ENCODE measurements at places on chromosomes 11 and 22.

GRCh38 chr22:22038178-22038880 lies 55.7 kb upstream of the TOP3B start:
- DNase-seq: no peak
- no peak overlapping the region for H3K4me3 ChIP-seq
- H3K27ac ChIP-seq: no peak overlapping the region
- H3K36me3 ChIP-seq: no peaks in the 10 kb centered on the region
- H3K4me1 ChIP-seq: no peaks in the 10 kb centered on the region

- no peak overlapping the region for H3K27ac ChIP-seq
- H3K4me1 ChIP-seq: no peaks in the 10 kb centered on the region
- H3K4me3 ChIP-seq: no peak overlapping the region
- DNase-seq: no peak
- no peaks in the 10 kb centered on the region for H3K27me3 ChIP-seq
Measured at GRCh38 chr11:129390303-129390821, 14.7 kb downstream of the BARX2 start.

DNA sequence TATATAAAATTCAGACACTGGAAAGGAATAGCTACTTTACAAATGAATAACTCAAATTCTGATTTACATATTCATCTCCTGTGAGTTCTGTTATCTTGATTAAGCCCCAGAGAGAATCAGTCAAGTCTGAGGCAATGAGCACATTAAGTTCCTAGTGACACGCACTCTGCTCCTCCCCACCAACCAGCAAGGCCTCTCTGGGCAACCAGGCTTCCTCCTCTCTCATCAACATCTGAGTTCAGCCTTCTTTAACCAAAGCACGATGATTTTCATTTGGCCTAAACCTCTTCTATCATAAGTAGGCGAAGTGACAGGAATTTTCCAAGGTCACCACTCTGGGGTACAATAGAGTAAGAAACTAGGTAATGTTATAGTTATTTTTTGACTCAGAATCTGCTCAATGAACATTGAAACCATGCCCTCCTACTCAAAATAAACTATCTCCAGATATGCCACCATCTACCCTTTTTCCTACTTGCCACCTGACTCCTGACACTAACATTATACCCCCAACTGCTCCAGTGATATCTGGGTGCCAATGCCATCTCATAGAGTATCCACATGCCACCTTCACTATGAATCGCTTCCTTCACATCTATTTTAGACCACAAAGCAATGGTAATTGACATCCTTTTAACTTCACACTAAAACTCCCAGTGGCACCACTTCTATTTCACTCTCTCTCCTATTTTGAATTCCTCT lies 114.8 kb downstream of the FAM76B start:
- no peak overlapping the region for H3K27ac ChIP-seq
- no peaks in the 10 kb centered on the region for H3K27me3 ChIP-seq
- no peak overlapping the region for H3K4me3 ChIP-seq
- H3K36me3 ChIP-seq: no peaks in the 10 kb centered on the region

DNA sequence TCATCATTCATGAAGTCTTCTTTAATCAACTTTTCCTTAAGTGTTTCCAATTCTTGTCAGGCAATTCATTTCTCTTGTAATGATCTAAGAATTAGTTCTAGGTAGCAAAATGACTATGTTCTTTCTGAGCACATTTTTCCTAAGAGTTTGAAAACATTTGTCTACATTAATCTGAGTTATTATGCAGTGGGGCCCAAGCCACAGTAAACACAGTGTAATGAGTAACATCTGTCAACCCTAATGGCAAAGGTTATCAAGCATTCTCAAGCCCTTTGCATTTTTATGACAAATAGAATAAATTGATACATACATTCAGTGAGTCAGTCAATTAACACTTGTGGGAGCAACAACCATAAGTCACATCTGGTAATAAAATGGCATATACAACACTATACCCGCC lies 106.7 kb upstream of the ZC3H12C start:
- H3K27me3 ChIP-seq: no peaks in the 10 kb centered on the region
- no peaks in the 10 kb centered on the region for H3K4me1 ChIP-seq
- no peaks in the 10 kb centered on the region for H3K36me3 ChIP-seq
- no peak overlapping the region for H3K27ac ChIP-seq
- no peak for DNase-seq

DNA sequence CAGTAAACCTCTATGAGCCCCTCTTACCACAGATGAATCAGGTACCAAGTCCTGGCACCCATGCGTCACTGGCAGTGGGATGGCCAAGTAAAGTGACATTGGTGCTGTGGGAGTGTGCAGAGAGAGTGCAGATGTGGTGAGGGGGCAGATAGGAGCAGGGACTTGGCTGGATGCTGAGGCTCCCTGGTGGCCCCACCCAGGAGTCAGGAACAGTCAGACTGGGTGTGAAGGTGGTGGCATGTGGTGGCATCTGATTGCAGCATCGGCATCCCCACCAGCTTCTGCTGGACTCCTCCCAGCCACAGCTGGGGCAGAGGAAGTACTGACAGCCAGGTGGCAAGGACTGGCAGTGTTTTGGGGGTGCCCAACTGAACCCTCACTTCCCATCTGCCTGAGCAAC lies 11.4 kb downstream of the DGAT2 start:
- DNase-seq: no peak
- H3K27ac ChIP-seq: no peak overlapping the region
- H3K4me3 ChIP-seq: no peak overlapping the region
- H3K4me1 ChIP-seq: no peaks in the 10 kb centered on the region
- H3K27me3 ChIP-seq: no peaks in the 10 kb centered on the region
- no peaks in the 10 kb centered on the region for H3K36me3 ChIP-seq

GRCh38 chr22:38862375-38863329 lies 9.4 kb downstream of the CBX6 start:
- H3K27me3 ChIP-seq: no peaks in the 10 kb centered on the region
- H3K36me3 ChIP-seq: peaks cover 21% of the 10 kb centered on the region
- H3K4me3 ChIP-seq: peak overlapping the region; percentile 30
- H3K4me1 ChIP-seq: peaks cover 45% of the 10 kb centered on the region

- peaks cover 56% of the 10 kb centered on the region for H3K36me3 ChIP-seq
- no peaks in the 10 kb centered on the region for H3K27me3 ChIP-seq
- no peak overlapping the region for H3K4me3 ChIP-seq
- peaks cover 11% of the 10 kb centered on the region for H3K4me1 ChIP-seq
- no peak for DNase-seq
- no peak overlapping the region for H3K27ac ChIP-seq
Measured at GRCh38 chr22:46710806-46711205, 27.2 kb downstream of the CERK start.

DNA sequence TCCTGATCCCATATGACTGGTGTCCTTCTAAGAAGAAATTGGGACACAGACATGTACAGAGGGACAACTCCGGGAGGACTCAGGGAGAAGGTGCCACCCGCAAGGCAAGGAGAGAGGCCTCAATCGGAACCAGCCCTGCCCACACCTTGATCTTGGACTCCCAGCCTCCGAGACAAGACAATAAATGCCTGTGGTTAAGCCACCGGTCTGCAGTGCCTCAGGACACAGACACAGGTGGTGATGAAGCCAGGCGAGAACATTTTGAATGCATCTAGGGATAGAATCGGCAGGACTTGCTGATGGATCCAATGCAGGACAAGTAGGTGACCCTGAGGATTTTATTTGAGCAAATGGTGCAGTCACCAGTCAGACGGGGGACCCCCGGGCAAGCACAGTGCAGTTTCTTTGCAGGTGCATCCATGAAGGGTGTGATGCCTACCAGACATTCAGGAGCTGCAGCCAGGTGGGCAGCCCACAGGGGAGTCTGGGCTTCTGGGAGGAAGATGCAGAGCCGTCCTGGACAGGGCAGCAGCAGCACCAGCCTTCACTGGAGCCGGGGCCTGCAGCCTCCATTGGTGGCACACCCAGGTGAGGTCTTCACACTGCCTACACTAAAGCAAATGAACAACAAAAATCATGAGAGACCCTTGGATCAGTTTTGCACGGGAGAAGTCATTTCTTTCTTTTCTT lies 20.2 kb upstream of the SEPTIN5 start:
- DNase-seq: no peak
- no peaks in the 10 kb centered on the region for H3K36me3 ChIP-seq
- H3K27me3 ChIP-seq: no peaks in the 10 kb centered on the region

DNA sequence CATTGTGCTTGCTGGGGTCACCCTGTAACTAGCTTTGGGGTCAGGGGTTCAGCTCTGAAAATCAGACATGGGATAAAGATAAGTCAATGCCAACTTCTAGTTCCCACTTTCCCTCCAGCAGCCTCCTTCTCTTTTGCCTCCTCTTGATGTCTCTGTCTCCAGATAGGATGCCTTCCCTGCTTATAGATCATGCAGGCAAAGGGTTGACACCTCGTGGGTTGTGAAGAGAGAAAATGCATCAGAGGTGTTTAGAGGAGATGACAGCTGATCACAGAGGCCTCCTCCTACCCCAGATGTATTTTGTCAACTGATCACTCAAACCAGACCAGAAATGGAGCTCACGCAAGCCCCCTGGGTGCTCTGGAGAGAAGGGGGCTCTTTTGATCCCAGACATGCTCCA lies 337.8 kb downstream of the BUD13 start:
- no peak overlapping the region for H3K4me3 ChIP-seq
- no peaks in the 10 kb centered on the region for H3K27me3 ChIP-seq
- H3K4me1 ChIP-seq: no peaks in the 10 kb centered on the region
- H3K36me3 ChIP-seq: no peaks in the 10 kb centered on the region
- DNase-seq: no peak

DNA sequence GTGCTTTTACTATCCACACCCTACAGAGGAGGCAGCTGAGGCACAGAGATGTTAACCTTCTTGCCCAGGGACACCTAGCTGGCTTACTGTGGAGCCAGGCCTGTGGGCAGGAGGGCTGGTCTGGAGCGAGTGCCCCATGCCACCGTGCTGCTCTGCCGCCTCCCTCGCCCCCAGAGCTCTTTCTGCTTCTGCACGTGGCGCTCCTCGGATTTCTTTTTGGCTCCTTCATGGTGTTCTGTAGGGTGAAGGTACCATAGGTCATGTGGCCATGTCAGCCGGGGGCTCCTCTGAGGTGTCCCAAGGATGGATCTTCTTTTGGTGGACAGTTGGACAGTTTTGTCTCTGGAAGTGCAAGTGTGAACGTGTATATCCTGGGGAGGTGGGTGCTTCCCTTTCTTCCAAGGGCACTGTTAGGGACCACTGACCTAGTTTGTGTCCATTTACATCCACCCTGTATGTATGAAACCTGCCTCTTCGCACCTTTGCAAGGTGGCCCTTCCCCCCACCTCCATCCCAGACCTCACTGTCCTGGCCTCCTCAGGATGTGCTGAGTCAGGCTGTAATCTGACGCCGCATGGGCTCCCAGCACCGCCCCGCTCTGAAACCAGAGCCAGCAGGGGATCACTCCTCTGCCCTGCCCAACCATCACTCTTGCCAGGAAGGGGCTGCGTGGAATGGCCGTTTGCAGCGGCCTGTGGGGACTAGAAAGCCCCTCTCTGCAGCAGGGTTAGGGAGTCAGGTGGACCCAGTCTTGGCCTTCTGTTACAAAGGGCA lies 31.7 kb downstream of the POLR3H start:
- H3K4me3 ChIP-seq: no peak overlapping the region
- no peaks in the 10 kb centered on the region for H3K27me3 ChIP-seq
- H3K27ac ChIP-seq: peak overlapping the region; percentile 59
- H3K4me1 ChIP-seq: peaks cover 24% of the 10 kb centered on the region
- DNase-seq: no peak
- peaks cover 35% of the 10 kb centered on the region for H3K36me3 ChIP-seq

DNA sequence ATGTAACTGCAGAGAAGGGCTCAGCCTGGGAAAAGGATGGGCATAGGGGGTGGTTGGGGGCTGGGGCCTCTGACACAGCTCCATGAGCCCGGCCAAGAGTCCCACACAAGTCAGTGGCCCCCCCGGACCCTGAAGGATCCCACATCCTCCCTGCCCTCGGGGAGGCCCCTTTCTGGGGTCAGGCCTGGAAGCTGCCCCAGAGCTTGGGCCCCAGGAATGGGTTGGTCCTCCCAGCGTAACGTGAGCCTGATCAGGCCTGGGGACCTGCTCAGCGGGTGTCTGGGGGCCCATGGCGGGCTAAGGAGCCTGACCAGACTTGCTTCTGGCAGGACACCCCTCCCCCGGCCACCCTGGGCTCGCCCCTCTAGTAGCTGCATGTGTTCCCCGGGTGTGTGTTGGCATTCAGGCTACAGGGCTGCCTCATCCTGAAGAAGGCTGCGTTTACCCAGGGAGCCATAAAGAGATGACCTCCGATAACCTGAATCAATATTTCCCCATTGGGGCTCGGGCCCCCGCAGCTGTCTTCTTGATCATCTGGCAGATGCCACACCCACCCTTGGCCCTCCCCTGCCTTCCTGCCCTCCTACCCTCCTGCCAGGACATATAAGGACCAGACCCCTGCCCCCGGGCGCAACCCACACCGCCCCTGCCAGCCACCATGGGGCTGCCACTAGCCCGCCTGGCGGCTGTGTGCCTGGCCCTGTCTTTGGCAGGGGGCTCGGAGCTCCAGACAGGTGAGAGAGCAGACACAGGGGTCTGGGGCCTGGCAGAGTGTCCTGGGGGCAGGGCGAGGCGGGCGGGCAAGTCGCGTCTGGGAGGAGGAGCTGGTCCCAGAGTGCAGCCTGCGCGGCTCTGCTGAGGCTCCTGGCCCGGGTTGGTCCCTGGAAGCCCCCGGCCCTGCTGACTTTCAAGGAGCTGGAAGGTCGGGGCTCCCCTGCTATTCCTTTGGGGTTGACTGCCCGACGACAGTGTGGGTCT lies at the start of gene MUC2:
Gene MUC2 (plus strand): TSS at position 631 of the 978 bp plus-strand sequence.
- no peak within 1 kb of the TSS for H3K27ac ChIP-seq
- no peak within 1 kb of the TSS for H3K4me3 ChIP-seq
- no peaks in the 10 kb centered on the region for H3K4me1 ChIP-seq
- DNase-seq: no peak
- H3K27me3 ChIP-seq: no peaks in the 10 kb centered on the region

DNA sequence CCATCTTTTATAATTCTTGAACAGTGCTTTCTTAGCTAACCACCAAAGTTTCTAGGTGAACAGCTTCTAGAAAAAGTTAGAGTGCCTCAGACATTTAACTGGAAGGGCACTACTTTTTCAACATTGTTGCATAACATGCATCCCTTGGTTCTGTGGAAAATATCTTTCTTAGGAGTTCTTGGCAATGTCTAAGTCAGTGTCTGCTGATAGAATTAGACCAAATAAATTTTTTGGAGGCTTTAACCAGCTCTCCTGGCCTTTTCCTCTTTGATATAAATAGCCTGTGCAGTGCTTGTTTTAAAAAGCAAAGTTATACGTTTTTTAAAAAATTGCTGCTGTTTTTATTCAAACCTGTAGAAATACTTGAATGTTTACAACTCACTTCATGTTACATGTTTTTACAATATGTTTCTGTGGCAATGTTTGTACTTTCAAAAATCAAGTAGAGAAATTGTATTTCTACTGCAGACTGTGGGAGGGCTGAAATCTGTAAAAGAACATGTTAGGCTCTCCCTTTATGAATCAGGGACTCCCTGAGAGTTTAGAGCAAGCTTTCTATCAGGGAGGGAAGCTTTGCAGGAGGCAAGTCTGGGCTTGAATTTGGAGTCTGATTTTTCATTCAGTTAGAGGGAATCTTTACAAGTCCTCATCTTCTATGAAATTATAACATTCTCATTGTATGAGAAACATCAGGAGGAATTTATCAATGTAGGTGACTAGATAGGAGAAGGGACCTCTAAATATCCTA lies 16.3 kb upstream of the PANX1 start:
- H3K4me3 ChIP-seq: no peak overlapping the region
- H3K27me3 ChIP-seq: no peaks in the 10 kb centered on the region
- DNase-seq: no peak
- H3K36me3 ChIP-seq: no peaks in the 10 kb centered on the region
- peaks cover 19% of the 10 kb centered on the region for H3K4me1 ChIP-seq

Measured in thoracic aorta (tissue), 2 donors.